ENCODE measurements at places on chromosomes 16 and 17.

DNA sequence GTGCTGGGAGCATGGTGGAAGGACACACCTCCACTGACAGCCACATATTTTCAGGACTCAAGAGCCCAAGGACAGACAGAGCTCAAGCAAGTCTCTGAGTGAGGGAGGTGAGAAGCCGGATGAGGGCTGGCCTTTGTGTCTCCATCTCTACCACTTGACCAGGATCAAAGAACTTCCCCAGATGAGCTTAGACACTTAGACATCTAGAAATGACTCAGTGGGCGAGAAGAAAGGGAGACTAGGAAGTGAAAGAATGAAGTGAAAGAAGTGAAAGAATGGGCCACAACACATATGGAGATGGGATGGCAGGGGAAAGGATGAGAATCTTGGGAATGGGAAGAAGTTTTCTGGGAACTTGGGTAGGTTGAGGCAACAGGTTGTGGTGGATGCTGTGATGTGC lies 274.9 kb upstream of the CCL2 start:
- DNase-seq = no peak

GRCh38 chr16:57976331-57976796 lies 5.4 kb upstream of the CNGB1 start:
- DNase-seq = no peak

DNA sequence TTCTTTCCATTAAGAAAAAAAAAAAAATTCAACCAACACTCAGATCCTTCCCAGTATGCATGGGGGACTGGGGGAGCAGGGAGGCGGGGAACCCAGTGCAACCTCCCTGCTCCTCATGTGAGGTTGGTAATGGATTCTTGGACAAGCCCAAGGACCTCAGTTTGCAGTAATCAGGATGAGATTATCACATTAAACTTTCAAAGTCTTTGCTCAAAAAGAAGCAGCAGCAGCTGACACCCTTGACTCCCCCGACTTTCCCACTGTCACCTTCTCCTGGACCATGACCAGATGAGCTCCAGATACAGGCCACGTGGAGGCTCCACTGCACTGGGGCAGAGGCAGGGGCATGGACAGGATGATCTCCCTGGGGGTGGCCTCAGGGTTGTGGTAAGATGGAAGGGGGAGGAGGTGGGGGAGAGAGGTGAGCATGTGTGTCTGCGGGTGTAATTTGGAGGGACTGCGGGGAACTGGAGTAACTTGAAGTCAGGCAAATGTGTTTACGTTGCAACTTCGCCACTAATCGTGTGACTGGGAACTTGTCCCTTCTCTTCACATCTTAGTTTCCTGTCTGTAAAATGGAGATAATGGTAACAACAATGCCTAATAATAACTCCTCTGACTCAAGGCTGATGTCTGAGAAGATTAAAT lies 19.8 kb downstream of the ZNF385C start:
- no peak for DNase-seq

GRCh38 chr17:10614536-10615155 lies 42.5 kb downstream of the MYH3 start:
- DNase-seq = peak; percentile 79

DNA sequence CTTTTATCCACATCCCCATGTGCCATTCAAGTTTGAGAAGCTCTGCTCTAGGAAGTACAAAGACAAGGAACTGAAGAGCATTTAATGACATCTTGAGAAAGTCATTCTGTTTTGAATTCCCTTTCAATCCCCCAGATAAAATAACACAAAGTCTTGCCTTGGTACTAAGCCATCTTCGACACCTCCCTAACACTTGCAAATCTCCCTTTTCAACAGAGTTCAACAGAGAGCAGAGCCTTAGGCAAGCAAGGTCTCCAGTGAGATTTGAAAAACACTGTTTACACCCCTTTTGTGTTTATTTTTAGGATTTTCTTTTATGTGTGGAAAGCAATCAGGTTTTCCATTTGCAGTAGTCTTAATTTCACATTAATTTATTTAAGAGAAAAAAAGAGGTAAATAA lies 13.6 kb downstream of the TOX3 start:
- DNase-seq = no peak

DNA sequence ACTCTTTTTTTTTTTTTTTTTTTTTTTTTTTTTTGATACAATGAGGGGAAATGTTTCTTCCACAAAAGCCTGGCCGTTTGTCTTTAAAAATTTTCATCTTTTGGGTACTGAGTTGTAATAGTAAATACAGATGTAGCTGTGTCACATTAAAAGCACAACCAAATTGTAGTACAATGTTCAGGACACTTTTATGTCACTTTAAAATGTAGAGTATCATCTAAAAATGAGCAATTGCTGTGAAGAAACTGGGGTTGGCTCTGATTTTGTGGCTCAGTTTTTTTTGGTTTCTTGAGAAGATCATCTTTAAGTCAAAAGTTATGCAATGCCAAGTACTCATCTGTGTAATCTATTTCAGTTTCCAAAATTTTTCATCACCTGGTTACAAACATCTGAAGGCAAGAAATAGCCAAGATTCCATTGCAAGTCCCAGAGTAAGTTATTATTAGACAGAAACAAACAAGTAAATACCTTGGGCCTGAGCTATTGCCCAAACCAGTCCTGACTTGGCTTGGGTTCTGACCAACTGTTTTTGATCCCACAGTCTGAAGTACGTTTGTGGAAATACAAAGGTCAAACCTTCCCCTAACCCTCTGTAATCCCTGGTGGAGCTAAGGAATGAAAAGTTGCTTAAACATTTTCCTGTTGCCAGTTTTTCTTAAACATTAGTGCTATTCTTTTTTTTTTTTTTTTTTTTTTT lies 717.2 kb downstream of the WWOX start:
- no peak for DNase-seq

GRCh38 chr17:50931144-50931908 lies 65.2 kb upstream of the TOB1 start:
- peak; percentile 89 for DNase-seq

- DNase-seq = no peak
These were observed 344.3 kb downstream of the WWOX start for GRCh38 chr16:78443542-78444364.

- peak; percentile 91 for DNase-seq
These were observed 622 bp downstream of the NDEL1 start for GRCh38 chr17:8436169-8436843.

DNA sequence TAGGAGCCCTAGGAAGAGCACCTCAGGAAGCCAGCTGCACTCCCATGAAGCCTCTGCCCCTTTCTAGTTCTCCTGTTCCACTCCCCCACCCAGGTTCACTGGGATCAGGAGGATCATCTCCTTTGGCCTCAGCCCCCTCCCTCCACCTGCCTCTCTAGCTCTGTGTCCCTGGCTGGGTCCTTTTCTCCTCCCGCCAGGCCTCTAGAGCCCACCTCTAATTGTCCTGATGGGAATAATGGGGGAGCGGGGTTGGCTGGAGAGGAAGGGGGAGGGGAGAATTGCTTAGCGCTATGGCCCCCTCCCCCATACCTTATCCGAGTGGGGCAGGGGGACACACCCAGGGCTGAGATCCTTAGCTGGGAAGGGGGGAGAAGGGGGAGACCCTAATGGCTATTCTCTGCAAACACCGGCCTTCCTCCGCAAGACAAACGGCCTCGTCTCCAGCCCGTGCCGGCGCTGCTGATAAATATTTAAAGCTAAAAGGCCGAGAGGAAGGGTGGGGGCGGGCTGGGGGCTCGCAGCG lies 997 bp downstream of the HOXB7 start:
- no peak for DNase-seq
